ENCODE measurements at places on chromosomes 2 and 18.

GRCh38 chr2:20180676-20181648 lies 44.0 kb downstream of the SDC1 start:
- no peak for DNase-seq

GRCh38 chr2:8159211-8159965 lies 522.5 kb upstream of the ID2 start:
- DNase-seq, result no peak

- no peak for DNase-seq
Observed at GRCh38 chr18:49920731-49921130, 107.4 kb upstream of the ACAA2 start.

GRCh38 chr2:170744248-170745002 lies 25.8 kb upstream of the ERICH2 start:
- DNase-seq, result no peak

- no peak for DNase-seq
Observed at GRCh38 chr2:144082327-144082726, 437.6 kb downstream of the ZEB2 start.

DNA sequence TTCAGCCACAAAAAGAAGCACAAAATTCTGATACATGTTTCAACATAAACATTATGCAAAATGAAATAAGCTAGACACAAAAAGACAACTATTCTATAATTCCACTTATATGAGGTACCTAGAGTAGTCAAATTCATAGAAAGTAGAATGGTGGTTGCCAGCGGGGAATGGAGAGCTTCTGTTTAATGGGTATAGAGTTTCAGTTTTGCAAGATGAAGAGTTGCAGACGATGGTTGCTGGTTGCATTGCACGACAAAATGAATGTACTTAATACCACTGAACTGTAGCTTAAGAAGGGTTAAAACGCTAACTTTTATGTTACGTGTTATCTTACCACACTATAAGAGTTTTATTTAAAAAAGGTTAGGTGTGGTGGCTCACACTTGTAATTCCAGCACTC lies 13.5 kb downstream of the YWHAQ start:
- DNase-seq, result no peak

DNA sequence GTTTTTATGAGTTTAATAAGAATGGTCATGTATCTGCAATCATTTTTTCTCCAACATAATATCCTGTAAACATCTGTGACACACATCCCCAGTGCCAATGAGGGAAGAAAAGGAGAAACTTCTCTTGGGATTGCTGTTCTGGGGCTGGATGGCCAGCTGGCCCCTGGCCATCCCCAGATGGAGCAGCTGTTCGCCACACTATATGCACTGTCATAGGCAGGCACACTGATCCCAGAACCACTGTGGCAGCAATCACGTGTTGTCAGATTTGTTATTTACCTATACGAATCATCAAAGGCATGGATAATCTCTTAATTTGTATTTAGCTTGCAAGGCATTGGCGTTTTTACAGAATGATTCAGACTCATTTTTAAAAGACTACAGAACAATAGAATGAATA lies 167.6 kb upstream of the ACAA2 start:
- no peak for DNase-seq

DNA sequence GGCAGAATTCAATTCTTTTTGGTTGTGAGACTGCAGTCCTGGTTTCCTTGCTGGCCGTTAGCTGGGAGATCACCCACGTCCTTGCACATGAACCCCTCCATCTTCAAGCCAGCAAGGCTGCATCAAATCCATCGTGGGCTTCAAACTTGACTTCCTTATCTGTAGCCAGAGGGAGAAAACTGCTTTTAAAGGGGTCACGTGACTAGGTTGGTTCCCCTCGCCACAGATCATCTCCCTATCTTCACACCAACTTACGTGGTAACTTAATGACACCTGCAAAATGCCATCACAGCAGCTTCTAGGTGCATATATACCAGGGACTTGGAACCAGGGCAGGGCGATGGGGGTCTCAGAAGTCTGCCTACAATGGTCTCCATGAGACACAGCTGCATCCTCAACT lies 169.5 kb downstream of the MTCL1 start:
- no peak for DNase-seq

DNA sequence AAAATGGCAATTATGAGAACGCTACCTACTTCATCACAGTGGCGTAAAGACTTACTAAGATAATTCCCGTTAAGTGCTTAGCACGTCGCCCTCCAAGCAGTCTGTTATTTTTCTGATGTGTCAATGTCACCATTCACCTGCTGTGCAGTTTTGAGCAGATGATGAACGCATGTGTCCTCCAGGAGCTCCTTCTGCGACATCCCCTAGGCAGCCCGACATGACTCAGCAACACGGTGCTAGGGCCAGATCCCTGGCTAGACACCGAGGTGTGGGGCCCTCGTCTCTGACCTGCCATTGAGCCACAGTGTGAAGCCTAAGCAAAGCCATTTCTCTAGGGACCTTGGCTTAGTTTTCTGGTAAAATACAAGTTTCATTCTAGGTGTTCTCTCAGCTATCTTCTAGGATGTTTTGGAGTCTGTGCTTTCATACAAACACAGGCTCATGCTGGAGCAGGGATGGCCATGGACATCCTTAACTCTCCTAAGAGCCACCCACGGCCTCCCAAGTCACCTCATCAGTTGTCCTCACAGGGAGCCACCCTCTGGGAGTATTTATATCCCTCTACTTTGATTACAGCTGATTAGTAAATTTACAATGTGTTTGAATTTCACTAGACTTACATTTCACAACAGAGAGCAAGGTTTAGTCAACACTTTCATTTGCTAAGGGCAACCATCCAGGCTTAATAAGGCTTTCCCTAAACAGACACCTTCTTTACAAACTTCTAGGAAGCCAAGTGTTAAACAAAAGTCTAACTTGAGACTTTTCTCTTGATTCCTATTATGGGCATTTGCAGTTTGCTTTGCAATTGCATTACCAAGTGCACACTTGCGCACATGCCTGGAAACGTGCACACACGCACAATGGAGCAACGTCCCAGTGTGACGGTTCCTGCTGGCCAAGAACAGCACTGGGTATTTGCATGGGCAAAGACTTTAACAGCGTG lies 376.8 kb upstream of the ID2 start:
- DNase-seq, result no peak

- no peak for DNase-seq
Observed at GRCh38 chr18:6362559-6363129, 52.1 kb downstream of the L3MBTL4 start.

DNA sequence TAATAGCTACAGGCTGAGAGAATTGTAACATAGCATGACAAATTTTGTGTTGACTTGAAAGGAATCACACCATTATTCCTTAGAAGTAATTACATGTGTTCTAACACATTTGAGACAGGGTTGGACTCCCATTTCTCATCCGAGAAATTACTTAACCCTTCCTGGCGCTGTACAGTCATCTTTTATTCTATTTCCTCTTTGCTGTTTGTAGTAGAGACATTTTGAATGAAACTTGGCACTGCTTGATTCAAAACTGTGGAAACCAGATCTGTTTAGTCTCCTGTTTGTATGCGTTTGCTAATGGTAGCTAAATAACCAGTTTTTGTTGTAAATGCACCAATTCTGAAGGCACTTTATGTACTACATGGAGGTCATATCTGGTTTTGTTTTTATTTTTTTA lies 231.9 kb downstream of the ALPK2 start:
- no peak for DNase-seq

GRCh38 chr2:105576440-105577241 lies 168.1 kb upstream of the NCK2 start:
- DNase-seq, result no peak

DNA sequence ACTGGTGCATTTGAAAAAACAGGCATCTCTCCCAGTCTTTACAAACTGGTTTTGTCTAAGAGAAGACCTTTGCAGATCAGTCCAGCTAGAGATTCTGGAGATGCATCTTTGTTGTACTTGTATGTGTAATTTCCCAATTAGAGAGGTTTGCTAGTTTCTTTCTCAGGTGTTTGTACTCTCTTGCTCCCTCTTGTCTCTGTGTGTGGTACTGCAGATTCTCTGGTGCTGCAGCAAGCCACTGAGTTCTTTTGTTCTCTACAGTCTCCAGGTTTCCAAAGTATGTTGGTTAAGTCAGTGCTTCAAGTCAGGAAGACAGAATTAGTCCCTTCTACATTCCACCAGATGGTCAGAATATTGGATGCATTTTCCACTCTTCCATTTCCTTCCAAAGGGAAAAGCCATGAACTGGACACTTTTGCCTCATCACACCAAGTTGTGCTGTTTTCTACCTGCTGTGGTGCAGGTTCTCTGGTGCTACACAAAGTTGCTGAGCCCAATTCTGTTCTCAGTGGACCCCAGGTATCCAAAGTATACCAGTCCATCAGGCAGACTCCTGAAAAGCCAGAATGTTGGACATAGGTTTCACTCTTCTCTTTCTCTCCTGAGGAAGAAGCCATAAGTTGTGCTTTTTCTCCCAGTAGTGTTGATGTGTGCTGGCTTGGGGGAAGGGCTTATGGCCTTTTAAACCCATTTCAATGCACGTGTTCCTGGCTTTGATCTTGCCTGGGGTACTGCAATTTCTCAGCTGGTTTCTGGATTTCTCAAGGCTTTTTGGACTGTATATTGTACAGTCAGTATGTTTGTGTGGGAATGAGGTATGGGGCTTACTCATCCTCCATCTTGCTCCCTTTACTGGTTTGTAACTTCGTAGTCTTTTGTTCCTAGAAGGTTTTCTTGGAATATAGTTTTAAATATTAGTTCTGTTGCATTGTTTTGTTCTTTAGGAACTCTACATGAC lies 29.8 kb downstream of the EPC2 start:
- DNase-seq, result no peak

DNA sequence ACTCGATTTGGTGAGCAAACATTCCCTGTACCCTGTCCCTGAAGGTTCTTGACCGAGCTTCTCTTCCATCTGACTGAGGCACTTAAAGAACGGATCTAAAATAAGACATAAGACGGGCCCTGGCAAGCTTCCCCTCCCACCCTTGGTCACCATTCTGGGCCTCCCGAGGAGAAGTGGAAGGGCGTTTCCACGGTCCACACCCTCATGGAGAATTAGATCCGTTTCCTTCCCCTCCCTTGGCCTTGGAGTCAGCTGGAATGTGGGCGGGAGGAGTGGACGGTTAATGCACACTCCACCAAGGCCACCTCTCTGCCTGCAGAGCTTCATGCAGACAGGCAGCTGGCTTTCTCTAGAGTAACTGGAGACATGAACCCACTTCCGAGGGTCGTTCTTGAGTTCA lies 257.3 kb upstream of the APCDD1 start:
- DNase-seq, result no peak

DNA sequence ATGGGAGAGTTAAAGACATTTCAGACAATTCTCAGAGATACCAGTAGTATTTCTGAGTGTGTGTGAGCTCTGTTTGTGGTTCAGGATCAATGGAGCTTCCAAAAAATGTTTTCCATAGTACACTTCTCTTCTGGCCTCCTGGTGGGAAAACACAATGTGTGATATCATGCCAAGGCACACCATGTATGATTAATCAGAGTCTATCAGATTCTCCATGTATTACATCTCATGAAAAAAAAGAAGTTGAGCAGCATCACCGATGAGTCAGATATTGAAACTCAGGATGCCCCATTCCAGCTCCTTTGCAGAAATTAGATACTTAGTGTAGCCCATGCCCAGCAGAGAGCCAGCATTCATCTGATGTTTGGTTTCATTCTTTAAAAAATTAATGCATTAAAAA lies 620.3 kb upstream of the POU3F3 start:
- no peak for DNase-seq

DNA sequence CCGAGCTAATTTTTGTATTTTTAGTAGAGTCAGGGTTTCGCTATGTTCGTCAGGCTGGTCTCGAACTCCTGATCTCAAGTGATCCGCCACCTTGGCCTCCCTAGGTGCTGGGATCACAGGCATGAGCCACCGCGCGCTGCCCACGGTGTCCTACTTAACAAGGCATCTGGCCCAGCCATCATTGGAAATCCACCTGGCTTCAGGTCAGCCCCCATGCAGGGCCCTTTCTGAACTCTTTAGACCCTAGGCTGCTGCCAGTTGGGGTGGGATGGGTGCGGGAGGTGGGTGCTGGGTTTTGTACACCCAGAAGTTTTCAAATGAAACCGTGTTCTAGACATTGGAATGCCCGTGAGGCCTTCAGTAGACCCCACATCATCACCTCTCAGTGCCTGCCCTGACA lies 26.6 kb upstream of the NT5DC4 start:
- no peak for DNase-seq

- no peak for DNase-seq
Observed at GRCh38 chr2:98821629-98822135, 90.8 kb upstream of the MGAT4A start.

DNA sequence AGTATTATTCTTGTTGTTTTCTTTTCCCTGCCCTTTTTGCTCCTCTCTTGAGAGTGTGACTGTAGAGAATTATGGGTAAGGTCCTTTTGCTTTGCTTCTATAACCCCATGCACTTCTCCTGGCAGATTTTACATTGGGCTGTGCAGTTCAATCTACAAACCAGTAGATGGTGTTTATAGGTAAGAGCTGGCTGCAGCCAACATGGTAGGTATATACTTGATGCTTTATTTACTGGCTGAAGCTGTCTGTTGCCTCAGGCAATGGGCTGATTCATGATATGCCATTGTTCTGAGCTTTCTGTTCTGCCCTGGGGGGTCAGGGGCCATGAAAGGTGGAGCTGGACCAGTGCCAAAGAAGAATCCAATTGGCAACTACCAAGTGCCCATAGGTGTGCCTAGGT lies 48.3 kb upstream of the MYL1 start:
- DNase-seq, result no peak

- DNase-seq, result no peak
Observed at GRCh38 chr18:44771572-44771955, 90.9 kb downstream of the SETBP1 start.

DNA sequence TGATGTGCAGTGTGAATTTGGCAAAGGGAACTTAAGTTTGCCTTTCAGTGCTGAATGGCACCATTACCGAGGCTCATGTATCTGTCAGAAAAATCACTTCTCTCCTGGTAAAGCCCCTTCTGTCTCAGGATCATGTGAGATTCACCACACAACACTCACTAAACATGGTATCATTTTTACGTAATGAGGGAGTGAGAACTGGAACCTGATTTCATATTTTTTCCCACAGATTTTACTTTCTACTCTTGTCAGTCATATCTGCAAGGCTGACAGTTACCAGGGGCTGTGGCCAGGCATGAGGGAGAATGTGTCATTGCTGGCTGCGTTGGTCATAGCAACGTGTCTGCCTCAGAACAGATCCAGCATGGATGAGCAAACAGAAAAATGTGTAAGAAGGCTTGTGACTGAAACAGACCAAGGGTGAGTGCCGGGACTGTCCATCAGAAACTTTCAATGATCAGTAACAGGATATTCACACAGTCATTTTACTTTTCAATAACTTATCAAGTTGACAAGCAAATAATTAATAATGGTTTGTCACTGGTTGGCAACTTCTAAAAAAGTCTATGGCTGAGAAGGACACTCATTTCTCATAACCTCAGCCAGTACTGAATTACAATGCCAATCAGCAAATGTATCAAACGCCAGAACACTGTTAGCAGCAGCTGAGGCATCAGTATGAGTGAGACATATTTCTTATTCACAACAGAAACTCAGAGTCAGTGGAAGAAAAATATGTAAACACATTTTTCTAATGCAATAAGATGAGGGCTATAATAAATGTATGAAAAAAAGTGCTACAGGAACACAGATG lies 100.5 kb downstream of the CDC42EP3 start:
- DNase-seq, result no peak

Data from stimulated activated CD4-positive, alpha-beta T cell treated with anti-CD3 and anti-CD28 coated beads, Interleukin-4, amount 100 ng/mL, for 4 hours (primary cell).